Stimulated activated CD4-positive, alpha-beta T cell treated with anti-CD3 and anti-CD28 coated beads, TNF-alpha, amount 100 ng/mL, for 48 hours (primary cell): ENCODE measurements at places on chromosomes 3 and 15.

- no peak for DNase-seq
These were observed 3.5 kb downstream of the ZNF710 start for GRCh38 chr15:90004671-90005070.

DNA sequence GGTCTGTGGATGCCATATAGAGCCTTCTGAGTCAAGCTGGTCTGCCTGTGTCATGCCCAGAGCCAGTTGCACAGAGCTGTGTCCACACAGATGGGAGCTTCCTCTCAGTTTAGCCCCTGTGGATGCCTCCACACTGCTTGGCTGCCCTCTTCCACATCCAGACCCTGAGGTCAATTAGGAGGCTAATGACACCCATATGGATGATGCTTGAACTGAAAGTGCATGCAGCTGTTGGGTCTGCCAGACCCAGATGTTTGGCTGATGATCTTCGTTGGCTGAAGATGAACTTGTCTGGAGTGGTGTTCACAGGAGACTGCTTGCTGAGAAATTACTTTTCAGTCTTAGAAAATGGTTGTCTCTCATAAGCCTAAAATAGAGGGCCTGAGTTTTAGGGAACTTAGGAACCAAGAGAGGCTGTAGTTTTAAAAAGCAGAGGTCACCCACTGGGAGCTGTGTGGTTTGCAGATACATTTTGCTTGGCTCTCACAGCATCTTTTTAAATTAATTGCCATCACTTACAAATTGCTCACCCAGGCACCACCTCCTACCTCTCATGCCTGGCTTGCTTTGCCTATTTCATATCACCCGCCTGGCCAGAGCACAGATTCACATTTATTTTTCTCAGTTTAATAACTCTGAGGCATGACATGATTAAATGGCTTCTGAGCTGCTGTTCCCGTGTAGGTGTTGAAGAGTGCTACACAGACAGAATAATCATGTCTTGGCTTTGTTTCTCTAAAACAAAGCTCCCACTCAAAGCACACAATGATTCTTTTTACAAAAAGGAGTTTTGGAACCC is 176.1 kb downstream of the MINAR1 start:
- DNase-seq: no peak

- no peak for DNase-seq
These were observed 484.2 kb upstream of the ATP11B start for GRCh38 chr3:182309120-182309519.

GRCh38 chr3:23359116-23359515 is 156.0 kb downstream of the UBE2E2 start:
- no peak for DNase-seq

DNA sequence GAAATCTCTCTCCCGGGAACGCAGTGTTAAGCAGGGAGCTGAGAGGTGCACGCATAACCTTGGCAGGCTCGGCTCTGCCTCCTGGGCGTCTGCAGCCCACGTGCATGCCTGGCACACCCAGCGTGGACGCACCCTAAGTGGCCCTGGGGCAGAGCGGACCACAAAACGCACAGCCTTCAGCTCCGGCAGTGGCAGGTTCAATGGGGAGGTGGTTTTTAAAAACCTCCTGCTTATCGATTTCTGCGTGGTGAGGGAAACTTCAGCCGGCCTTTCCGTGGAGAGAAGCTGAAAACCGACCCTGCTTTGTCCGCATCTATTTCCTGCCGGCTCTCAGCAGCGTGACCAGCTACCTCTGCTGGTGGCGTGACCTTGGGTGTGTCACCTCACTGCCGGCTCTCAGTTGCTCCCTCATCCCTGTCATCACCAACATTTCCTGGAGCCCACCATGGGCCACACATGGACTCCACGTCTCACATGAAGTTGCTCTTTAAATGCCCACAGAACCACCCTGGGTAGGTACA is 134.8 kb upstream of the MEF2A start:
- DNase-seq: no peak

DNA sequence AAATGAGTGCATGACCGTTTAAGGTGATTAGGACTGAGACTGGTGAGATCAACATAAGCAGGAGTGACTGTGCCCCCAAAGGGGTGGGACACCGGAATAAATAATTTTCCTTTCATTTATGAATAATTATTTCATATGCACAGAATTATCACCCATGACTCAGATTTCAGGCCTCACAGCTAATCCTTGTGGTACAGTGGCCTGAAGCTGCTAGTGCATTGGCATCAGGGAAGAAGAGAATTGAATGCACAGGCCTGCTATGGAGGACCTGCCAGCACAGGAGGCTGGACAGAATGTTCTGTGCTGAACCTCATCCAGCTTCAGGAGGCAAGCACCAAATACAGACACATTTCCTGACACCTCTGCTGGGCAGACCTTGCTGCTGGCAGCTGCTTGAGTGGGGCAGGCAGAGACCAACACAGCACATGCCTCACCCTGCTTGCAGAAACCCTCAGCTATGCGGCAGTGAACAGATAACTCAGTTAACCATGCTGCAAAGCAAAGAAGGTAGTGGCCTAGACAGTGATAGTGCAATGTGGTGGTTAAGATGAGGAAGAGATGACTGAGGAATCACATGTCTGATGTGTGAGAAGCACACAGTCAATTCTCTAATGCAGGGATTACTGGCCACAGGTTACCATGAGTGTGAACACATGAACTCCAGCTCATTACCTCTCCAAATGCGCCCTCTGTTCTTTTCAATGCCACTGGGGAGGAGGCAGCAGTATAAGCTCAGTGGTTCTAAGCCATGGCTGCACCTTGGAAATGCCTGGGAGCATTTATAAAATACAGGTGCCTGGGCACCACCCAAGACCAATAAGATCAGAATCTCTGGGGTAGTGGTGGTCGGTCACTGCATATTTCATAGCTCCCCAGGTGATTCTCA is 68.1 kb upstream of the SCN5A start:
- DNase-seq: no peak

DNA sequence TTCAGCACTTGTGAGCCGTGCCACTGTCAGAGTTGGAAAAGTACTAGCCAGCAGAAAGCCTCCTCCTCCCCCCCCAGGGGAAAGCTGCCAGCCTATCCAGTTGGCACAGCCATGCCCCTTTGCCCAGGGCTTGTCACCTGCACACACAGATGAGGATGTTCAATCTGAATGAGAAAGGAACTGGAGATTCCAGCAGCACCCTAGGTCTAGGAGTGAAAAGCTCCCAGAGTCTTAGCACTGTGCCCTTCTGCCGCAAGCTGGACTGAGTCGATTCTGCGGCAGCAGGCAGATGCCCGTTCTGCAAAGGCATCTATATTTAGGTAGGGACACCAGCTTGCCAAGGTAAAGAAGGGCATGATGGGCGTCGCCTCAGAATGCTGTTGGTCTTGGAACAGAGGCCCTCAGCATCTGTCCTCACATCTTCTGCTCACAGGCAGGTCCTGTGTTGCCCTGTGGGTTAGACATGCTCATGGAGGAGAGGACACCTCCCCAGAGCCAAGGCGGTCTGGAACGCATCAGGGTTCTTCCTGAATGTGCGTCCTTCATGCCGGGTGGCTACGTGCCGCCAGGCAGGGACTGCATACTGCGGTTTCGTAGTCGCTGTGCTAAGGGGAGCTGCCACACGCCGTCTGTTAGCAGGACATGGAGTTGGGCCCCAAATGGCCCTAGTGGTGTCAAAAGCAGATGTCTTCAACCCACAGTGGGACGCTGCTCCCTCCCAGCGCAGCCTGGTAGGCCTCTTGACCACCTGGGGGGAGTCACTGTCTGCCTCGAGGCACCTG is 109.5 kb downstream of the VGLL4 start:
- DNase-seq: no peak

DNA sequence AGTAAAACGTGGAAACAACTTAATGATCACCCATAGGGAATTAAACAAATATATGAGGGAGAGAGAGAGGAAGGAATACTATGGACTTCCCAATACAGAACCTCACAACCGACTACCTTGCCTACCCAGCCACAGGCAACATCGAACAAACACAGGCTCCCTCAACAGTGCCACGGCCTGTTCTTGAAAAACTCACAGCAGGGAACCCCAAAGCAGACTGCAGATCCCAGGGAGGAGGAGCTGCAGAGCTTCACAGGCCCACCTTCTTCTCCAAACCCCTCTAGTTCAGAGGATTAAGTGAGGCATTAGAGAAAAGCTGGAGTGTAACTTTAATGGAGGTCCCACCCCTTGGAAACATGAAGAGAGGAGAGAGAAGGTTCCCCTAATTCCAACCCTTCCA is 110.2 kb downstream of the ST8SIA2 start:
- no peak for DNase-seq

GRCh38 chr3:45387171-45387570 is 1.2 kb upstream of the LARS2 start:
- no peak for DNase-seq

GRCh38 chr3:177724020-177724638 is 526.8 kb upstream of the TBL1XR1 start:
- no peak for DNase-seq

DNA sequence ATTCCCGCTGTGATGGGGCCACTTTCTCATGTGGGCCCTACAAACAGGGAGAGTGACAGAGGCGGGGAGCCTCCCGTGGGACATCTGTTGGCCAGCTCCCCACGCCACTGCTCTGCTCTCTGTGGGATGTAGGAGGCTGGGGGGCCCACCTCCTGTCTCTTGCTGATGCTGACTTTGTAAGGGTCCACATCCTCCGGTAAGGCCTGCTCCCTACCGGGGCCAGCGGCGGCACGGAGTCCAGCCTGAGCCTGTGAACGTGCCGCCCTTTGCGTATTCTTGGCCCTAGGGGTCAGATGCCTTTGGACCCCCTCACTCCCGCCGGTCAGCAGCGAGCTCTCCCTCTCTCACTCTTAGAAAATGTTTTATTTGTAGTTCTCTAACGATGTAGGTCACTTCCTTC is 153.2 kb downstream of the LRRC28 start:
- DNase-seq: no peak
